Psoas muscle (tissue), 8 donors: ENCODE measurements at places on chromosomes 7 and 10. TPM values are rescaled to one million over a fixed set of nuclear protein-coding genes. Genes with fewer than 3 reads are reported as not detected.

Gene TEX36
- not detected for total RNA-seq

Gene UTF1
- total RNA-seq, result not detected

Gene COL17A1
- not detected for total RNA-seq

Gene MYOF
- 4.6 TPM for total RNA-seq

Gene COL28A1
- 6.3 TPM for total RNA-seq

Gene AEBP1
- 22.0 TPM for total RNA-seq

Gene HOXA13
- not detected for total RNA-seq

Gene DKK1
- total RNA-seq, result 0.17 TPM

Gene OR2A1
- total RNA-seq, result not detected

Gene CYP17A1
- total RNA-seq, result not detected

Gene CLRN3
- total RNA-seq, result not detected

Gene CTAGE8
- not detected for total RNA-seq

Gene OGDHL
- 0.17 TPM for total RNA-seq
